ENCODE measurements at places on chromosomes 12 and 14.

DNA sequence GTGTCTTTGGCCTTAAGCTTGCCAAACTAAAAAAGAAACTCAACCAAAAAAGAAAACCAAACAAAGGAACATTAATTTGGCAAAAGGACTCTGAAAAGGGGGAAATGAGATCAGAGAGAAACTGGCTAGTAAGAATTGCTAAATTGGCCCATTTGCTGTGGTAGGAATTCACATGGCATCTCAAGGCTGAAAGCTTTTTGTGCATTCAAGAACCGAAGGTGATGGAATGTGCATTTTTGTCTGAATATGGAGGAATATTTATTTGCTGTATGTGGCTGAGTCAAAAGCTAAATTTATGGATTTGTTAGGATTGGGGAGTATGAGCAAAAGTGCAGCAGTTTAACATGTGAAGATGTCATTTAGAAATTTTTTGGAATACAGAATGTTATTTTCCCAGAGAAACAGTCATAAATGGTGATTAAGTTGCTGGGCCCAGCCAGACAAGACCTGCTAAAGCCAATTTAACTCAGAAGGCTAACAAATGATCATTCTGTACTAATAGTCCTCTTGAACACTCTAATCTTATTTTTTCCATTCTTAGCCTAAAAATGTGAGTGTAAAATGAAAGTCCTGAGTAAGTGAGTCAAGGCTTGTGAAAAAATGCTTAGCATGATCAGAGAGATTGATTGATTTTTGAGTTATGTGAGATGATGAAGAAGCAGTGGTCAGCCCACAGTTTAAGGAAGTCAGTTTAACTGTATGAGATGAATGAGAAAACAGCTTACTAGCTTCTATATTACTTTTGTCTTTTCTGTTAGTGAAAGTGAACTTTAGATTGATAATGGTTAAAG, 94.1 kb downstream of the ANO6 start:
- DNase-seq: no peak

GRCh38 chr14:56796259-56796658, 14.0 kb downstream of the OTX2 start:
- no peak for DNase-seq

- no peak for DNase-seq
Observed at GRCh38 chr12:127238107-127238506, 1028.9 kb upstream of the TMEM132C start.

DNA sequence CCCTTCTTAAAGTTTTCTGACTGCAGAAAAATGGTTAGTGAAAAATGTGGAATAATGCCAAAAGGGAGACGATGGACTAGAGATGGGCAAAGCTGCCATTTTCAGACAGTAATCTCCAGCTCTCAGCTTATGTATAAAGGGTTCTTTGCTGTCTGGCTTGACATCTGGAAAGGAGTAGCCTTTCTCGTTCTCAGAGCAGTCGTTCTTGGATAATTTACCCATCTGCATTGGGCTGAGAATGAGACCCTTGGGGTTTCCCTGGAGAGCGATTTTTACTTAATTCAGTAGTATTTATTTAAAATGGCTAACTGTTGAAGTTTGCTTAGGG, 1.2 kb downstream of the NUDT4 start:
- DNase-seq: no peak

DNA sequence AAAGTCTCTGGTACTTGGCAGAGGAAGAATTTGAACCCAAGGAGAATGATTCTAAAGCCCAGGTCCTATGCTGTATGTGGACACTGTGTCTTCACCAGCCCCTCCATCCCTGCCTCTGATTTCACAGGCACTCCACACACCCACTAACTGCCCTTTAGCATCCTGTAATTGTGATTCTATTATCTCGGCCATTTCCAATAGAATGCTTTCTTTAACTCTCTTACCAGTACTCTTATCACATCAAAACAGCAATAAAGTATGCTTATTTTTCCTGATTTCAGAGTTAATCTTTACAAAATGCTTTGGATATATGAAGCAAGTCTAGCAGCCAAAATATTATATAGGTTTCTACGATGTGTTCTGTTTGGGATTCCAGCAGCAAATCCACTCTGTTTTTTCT, 37.9 kb upstream of the BTG1 start:
- no peak for DNase-seq

Data from activated CD4-positive, alpha-beta memory T cell treated with anti-CD3 and anti-CD28 coated beads, Interleukin-2, amount 10 ng/mL, durations not matched to agents 7 days and 5 days (primary cell).